ENCODE measurements at places on chromosomes 3 and 15.
A peak's percentile ranks its signal among the peaks of the same experiment; 100 is the strongest.

GRCh38 chr3:111616417-111617105, 21.4 kb upstream of the ZBED2 start:
- peak; percentile 65 for DNase-seq

DNA sequence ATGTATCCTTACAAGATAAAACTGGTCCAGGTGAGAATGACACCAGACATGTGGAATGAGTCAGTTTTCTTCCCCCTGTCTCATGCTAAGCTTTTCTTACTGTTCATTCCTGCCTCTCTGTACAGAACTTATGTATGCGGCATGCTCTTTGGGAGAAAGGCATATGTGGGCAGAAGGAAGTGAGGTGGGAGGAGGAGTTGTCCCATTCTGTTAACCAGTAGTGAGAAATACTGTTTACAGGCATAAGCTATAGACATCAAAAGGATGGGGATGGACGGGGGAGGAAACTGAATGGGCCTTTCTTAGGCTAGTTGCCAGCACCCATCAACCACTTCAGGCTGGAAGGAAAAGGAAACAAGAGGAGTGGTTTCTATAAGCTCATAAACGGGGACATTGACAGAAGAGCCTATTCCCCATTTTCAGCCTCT, 143.6 kb upstream of the BHLHE40 start:
- DNase-seq: peak; percentile 45

DNA sequence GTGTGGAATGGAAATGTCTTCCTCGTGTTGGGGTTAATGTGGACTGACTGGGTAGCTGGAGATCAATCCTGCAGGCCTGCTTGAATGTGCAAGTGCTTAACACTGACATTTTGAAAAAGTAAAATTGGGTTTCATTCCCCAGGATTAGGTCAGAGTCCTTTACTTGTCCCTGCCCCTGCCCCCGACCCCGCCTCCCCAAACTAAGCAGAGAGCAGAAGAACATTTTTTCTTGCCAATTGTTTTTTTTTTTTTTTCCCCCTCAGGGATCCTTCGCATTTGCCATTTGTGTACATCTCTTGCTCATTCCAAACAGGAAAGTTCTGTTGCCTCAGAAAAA, 147.0 kb upstream of the NR2F2 start:
- DNase-seq: no peak

DNA sequence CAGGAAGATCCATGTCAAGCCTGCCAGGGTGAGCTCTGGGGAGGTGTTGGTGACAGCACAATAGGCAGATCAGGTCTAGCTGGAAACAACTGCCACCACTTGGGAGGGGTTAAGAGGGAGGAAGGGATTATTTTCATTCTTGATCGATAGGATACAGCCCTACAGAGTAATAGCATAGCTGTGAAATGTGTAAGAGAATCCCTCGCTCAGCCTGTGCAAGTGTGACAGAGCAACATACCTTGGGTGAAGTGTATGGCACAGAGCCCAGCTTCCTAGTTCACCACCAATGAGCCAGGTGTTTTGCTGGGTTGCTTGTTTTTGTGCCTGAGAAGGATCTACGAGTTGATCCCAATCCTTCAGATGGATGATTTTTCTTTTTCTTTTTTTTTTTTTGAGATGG, 9.2 kb upstream of the DCUN1D1 start:
- no peak for DNase-seq

- DNase-seq: no peak
Measured at GRCh38 chr3:10400050-10400748, 79.3 kb upstream of the SEC13 start.

DNA sequence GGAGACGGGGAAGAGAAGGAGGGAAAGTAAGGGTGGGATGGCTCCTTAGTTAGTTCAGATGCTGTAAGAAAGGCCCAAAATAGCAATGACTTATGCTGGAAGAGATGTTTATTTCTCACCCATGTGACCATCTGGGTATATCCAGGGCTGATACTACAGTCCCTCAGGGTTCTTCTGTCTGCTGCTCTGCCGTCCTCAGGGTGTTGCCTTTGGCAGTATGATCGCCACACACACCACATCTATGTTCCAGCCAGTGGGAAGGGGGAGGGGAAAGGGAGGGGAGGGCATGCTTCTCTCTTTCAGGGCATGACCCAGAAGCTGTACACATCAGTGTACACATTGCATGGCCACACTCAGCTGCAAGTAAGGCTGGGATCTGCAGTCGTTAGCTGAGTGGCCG, 10.2 kb downstream of the CD276 start:
- DNase-seq: no peak

GRCh38 chr3:54131890-54132289, 9.5 kb downstream of the CACNA2D3 start:
- no peak for DNase-seq

- DNase-seq: no peak
Measured at GRCh38 chr3:155957412-155957880, 87.0 kb downstream of the GMPS start.

DNA sequence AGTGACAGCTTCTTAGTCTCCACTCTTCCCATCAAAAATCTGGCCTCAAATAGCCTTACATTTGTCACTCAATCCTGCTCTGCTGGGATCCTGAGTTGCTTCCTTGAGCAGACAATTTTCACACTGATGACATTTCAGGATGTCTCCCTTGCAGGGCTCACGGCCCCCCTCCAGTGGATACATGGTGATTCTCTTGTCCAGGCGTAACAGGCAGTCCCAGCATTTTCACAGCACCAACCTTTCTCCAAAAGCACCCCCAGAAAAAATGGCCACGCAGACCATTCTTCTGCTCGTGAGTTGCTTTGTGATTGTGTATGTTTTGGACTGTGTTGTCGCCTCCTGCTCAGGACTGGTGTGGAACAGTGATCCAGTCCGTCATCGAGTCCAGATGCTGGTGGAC, 47.4 kb upstream of the WNT7A start:
- DNase-seq: no peak

GRCh38 chr3:60575718-60576272, 675.5 kb downstream of the FHIT start:
- DNase-seq: no peak

DNA sequence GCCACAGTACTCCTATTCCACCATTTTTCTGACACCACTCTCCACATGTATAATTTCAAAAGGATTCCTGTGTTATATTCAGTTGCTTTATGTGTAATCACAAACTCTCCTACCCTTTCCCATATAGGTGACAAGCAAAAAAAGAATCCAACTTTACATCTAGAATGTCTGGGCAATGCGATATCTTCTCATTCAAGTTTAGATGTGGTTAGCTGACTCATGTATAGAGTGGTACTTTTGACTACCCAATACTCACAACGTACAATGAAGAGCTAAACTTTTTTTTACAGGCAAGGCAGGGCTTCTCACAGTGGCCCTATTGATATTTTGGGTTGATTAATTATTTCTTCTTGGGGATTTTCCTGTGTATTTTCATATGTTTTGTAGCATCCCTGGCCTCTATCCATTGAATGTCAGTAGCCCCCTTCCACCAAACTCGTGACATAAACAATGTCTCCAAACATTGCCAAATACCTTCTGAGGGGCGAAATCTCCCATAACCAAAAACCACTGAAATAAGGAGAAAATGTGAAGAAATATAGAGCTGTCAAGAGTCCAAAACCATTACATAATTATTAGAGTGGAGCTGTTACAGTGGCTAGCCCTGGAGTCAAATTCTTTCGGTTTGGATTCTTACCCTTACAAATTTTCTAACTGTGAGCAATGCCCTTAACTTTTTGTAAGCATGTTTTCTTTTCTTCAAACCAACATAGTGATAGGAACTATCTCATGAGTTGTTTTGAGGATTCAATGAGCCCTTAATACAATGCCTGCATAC, 342.6 kb downstream of the NSUN3 start:
- peak; percentile 61 for DNase-seq

GRCh38 chr15:47718497-47719437, 1.5 kb downstream of the SEMA6D start:
- peak; percentile 3 for DNase-seq

GRCh38 chr3:57952208-57952631, 56.0 kb upstream of the FLNB start:
- DNase-seq: peak; percentile 65

DNA sequence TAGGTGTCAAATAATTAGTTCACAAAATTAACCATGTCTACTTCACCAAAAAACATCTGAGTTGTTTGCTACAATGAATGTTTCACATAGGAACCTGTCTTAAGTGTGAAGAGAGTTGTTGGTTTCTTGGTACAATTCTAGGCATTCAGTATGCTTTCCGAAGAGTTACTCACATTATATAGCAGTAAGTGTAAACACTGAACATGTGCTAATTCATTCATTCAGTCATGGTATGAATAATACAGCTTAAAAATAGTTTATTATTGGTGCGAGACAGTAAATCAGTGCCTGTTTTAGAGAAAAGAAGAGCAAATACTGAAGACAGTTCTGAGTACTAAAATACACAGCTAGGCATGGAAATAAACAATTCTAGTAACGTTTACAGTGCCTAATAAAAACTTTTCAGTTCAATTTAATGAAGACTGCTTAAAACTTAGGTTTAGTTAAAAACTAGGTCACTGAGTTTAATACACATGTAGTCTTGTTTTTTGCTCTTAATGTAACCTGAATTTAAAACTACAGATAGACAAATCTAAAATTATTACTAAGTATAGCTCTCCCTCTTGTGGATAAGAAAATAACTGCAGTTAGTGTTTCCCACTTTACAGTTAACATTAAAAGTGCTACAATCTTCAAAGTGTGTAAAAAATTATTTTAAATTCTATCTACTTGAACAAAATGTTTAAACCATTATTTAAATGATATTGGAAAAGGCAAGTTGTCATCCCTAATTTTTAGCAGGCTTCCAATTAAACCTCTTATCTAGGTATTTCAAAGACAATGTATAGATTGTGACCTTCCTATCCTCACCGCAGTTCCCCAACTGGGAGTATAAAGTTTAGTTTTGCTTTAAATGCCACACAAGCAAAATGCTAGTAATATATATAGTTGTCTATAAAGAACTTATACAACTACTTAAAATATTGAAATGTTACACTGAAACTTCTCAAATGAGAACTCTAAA, 20.1 kb upstream of the ZCWPW2 start:
- DNase-seq: no peak

DNA sequence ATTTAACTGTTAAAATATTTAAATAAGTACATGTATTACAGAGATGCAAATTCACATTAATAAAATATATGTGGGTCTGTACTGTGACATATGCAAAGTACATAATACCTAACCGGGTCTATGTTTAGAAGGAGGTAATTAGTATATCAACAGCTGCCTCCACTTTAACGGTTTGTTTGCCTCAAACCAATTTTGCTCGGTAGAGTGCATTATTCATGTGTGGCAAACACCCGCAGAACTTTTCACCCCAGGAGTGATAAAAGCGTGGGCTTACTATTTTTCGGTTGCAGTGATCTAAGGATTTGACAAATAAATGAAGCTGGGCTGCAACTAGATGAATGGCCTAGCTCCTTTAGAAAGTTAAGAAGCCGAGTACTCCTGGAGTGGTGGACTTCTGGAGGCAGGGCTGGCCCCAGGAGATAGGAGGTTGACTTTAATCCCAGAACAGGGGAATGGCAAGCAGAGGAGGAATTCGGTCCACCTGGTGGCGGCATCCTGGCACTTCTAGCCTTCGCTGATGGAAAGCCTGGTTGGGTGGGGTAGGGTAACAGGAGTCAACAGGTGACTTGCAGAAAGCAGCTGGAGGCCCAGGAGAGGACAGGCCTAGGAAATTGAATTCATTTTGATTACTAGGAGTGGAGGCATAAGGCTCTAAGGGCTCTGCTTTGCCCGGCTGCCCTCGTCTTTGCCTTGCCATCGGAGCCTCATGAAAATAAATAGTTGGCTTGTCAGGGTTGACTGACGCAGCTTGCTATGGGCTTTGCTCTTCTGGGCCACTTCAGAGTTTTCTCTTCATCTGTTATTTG, 2.4 kb downstream of the SLCO3A1 start:
- peak; percentile 40 for DNase-seq

GRCh38 chr3:161273589-161274218, 52.6 kb downstream of the NMD3 start:
- DNase-seq: no peak

GRCh38 chr3:193851428-193851847, 258.4 kb downstream of the OPA1 start:
- DNase-seq: no peak

GRCh38 chr3:121477589-121477988, 68.2 kb downstream of the POLQ start:
- DNase-seq: no peak

GRCh38 chr3:133254151-133254550, 145.7 kb upstream of the BFSP2 start:
- DNase-seq: no peak

DNA sequence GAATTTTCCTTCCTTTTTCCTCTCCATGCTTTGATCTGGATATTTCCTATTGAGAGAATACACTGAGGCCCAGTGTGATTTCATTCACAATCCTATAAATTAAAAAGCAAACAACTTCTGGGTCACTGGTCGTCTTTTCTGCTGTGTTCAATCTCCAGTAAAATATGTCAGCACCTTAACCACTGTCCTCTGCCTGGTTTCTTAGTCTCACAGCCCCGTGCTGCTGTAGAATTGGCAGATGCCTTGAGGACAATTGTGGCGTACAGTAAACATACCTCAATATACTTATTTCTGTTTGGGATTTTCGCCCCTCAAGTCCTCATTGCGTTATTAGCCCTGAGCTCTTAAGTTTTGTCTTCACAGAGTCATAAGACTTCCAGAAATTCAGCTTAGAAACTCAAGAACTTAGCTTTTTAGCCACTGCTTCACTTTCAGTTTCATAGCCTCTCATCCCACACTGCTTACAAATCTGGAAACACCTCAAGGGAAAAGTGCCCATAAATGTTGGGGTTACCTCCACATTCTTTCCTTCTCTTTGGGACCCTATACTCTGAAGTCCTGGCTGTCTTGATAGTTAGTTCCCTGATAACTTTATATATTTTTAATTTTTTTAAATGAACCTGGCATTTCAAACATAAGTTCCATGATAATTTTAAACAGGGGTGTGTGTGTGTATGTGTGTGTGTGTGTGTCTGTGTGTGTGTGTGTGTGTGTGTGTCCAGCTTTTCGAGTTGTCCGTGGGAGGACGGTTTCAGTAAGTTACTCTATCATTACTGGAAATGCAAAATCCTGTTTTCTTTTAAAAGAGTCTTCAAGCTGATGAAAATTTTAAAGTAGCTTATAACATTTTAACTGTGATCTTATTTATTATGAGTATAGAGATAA, 238.4 kb upstream of the CTDSPL start:
- no peak for DNase-seq

GRCh38 chr3:168425936-168426595, 330.3 kb upstream of the GOLIM4 start:
- no peak for DNase-seq

GRCh38 chr3:161454615-161455014, 42.0 kb upstream of the OTOL1 start:
- DNase-seq: no peak

DNA sequence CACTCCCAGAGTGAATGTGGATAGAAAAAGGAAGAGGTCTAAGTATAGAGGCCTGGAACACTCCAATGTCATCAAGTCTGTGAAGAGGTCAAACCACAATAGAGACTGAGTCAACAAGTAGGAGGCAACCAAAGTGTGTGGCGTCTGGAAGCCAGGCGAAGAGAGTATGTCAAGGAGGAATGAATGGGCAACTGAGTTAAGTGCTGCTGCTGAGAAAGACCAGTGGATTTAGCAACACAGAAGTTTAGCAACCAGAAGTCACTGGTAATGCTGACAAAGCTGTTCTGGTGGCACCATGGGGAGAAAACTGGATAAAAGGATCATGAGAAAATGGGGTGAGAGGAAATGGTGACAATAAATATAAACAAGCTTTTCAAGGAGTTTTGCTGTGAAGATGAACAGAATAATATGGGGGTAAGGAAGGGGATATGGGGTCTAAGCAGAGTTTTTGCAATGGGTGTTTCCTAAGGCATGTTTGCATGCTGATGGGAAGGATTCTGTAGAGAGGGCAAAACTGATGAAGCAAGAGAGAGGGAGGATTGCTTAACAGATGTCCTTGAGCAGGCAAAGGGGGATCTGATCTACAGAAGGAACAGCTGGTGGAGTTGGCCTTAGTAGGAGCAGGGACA, 38.4 kb downstream of the PCOLCE2 start:
- DNase-seq: peak; percentile 93
